NCI-H187 treated with DMSO at 0.1 percent for 48 hours (cell line): ENCODE measurements at places on chromosomes 7 and 10.

GRCh38 chr10:667096-667495 lies 22.4 kb downstream of the DIP2C start:
- DNase-seq = no peak

GRCh38 chr10:51231754-51232153 lies 157.5 kb downstream of the PRKG1 start:
- DNase-seq = no peak

DNA sequence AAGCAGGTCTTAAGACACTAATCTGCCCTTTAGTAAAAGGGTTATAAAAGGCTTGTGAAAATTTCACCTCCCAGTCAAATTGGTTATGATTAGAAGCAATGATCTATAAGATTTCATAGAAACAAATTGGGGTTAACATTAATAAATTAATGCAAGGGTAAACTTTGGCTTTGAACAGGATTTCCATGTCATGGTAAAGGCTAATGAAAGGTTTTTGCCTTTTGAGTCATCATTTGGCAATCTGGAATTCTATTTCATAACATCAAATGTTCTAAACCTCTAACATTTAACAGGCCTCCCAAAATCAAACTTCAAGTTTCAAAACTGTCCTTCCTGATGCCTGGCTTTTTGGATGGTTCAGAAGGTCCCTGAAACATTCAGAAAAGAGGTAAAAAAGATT lies 62.4 kb downstream of the COA1 start:
- DNase-seq = no peak

DNA sequence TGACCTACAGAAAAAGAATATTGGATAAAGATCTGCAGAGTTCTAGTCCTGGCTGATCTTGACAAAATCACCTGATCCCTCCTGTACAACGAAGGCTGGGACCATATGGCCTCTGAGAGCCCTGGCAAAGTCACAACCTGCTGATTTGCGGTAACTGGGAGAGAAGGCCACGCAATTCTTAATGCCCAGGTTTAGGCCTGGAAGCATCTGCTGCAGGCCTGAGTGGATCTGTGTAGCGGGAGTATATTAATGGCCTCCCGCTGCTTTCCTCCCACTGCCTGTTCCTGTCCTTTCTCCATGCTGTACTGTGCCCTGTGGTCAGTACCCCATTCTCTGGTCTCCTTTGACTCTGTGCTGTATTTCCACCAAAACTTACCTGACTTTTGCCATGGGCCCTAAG lies 24.2 kb downstream of the AKR1B1 start:
- no peak for DNase-seq

DNA sequence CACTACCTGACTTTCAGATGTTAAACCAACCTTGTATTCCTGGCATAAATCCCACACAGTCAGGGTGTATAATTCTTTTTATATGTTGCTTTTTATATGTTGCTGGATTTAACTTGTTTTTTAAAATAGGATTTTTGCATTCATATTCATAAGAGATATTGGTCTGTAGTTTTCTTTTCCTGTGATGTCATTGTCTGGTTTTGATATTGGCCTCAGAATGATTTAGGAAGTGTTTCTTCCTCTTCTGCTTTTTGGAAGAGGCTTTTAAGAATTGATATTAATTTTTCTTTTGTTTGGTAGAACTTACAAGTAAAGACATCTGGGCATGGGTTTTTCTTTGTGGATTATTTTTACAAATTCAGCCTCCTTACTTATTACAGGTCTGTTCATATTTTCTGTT lies 93.1 kb downstream of the CARD11 start:
- DNase-seq = no peak
